Thoracic aorta endothelial cell (primary cell): ENCODE measurements at places on chromosomes 6 and 20. TPM values are rescaled to one million over a fixed set of nuclear protein-coding genes. Genes with fewer than 3 reads are reported as not detected.

Gene SUMO4
- total RNA-seq, result 5.5 TPM in 2 replicates

Gene BPIFB2
- not detected in 2 replicates for total RNA-seq

Gene TRIM10
- total RNA-seq, result not detected in 2 replicates

Gene GRM1
- total RNA-seq, result under 0.01 TPM in 2 replicates

Gene TASP1
- 9.8 and 10.8 TPM in 2 replicates for total RNA-seq

Gene SOBP
- total RNA-seq, result 3.7 and 6.0 TPM in 2 replicates
